DMS 273 treated with DMSO at 0.1 percent for 48 hours (cell line): ENCODE measurements at places on chromosomes 5 and 9.

DNA sequence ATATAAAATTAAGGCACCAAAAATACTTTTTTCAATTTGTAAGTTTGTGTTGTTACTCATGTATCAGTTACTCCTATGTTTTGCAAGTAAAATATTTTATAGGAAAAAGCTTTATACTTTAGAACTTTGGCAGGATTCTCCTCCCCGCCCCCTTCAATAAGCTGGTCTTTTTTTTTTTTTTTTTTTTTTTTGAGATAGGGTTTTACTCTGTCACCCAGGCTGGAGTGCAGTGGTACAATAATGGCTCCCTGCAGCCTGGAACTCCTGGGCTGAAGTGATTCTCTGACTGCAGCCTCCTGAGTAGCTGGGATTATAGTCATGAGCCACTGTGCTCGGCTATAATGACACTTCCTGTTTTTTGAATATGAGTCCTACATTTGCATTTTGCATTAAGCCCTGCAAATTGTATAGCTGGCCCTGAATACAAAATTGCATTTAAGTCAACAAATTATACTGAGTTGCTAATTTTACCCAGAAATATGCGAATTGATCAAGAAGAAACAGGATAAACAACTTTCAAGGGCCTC, 192.9 kb downstream of the PIK3R1 start:
- DNase-seq = no peak

GRCh38 chr9:132224645-132225044, 62.8 kb downstream of the NTNG2 start:
- no peak for DNase-seq

DNA sequence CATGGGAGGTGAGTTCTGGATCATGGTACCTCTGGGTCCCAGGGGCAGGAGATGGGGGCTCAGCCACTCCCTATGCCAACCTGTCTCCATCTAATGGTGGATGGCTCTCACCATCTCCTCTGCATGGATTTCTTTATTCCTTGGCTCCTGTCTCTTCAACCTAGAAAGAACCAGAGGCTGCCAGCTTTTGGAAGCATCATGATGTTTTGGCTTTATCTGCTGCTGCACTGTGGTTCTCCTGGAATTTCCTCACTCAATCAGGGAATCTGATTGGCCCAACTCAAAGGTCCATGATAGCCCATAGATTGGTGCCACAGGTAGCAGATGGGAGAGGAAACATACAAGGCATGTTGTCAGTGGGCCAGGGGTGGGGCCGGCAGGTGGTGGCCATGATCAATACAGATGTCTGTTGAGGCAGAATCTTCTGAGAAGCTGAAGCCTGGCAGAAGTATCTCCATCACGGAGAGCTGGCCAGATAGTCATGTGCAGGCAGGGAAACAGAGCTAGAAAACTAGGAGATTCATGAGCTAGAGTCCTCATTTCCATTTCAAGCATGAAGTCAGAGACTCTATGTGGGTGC, 158.2 kb downstream of the MACROH2A1 start:
- DNase-seq = no peak

DNA sequence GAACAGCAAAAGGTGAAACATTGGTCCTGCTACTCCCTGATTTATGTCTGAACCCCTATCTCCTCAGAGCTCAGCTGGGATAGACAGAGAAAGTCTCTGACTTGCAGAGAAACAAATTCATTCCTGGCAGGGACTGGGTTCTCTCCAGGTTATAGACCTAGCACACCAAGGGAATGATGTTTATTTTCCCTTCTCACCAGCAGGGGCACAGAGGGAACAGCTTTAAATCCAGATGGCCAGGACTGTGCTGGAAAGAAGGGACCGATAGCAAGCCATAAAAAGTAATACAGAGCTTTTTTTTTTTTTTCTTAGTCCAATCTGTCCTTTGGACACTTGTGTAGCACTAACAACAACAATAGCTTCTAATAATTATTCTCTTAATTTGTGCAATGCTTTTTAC, 141.1 kb upstream of the C9orf72 start:
- DNase-seq = peak; percentile 62

GRCh38 chr9:127279717-127280285, 15.2 kb downstream of the GARNL3 start:
- no peak for DNase-seq

DNA sequence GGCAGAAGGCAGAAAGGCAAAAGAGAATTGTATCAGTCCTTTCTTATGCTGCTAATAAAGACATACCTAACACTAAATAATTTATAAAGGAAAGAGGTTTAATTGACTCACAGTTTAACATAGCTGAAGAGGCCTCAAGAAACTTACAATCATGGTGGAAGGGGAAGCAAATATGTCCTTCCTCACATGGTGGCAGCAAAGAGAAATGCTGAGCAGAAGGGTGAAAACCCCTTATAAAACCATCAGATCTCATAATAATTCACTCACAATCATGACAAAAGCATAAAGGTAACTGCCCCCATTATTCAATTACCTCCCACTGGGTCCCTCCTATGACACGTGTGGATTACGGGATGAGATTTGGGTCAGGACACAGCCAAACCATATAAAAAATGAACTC, 312.5 kb upstream of the PTGER4 start:
- no peak for DNase-seq

- DNase-seq = no peak
Measured at GRCh38 chr5:124395287-124395686, 351.2 kb downstream of the ZNF608 start.

- no peak for DNase-seq
Measured at GRCh38 chr9:35569206-35569605, 35.9 kb upstream of the TESK1 start.

- DNase-seq = no peak
Measured at GRCh38 chr5:143879646-143880045, 67.7 kb downstream of the HMHB1 start.

GRCh38 chr5:9895302-9895645, 265.1 kb upstream of the TAS2R1 start:
- DNase-seq = peak; percentile 5

- no peak for DNase-seq
Measured at GRCh38 chr5:78929833-78930232, 55.3 kb downstream of the ARSB start.

DNA sequence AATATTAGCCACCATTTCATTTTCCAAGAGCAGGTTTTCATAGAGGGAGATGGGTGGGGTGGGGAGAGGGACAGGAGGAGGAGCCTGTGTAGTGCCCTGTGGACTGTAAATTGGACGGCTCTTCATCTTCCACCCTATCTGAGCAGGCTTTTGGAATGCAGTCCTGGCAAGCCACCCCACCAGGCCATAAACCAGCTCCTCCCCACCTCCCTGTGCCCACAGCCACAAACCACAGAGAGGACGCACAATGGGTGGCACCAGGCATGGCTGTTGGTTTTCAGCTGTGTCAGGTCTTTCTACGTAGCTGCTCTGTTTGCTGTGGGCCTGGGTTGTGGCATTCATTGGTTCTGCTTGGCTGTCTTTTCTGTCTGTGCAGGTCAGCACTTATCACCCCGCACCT, 58.0 kb downstream of the PLAC8L1 start:
- no peak for DNase-seq

DNA sequence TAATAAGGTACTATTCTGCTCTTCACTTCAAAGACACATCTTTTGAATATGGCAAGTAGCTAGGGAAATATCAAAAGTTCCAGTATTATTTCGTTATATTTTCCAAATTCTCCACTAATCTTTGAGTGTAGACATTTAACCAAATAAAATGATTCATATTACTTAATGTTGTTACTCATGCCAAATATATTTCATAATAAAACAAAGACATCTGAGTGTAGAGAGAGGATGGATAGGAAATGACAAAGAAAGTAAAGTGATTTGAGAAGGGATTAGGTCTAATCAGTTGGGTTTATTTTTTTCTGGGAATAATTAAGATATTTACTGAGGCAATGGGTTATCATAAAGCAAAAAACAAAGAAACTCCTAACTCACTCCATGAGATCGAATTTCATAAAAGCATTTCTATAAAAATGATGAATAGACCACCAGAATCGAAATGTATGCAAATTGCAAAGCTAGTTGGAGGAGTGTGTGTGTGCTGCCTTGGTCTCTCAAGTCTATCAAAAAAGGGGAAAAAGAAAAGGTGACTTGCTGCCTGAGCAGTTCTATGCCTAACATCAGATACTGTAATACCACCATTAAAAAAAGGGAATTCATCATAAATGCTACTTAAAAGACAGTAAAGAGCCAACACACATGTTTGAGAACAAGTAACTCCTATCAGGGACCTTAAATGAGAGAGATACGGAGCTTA, 255.5 kb downstream of the PDE4D start:
- no peak for DNase-seq

DNA sequence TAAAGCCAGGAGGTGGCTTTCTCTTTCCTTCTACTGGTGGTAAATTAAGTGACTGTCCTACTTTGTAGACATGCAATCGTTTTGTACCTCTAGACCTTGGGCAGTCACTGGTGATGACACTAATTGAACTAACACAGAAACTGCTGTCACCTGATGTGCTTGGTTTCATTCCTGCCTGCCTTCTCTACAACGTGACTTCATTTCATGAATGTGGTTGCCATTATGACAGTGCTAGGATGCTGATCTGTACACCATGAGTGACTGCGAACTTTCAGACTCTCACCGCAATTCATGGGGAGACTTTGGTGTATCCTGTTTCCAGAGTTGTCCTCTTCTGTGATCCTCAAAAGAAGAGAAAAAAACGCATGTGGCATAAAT, 47.5 kb downstream of the UBE2QL1 start:
- DNase-seq = no peak

- no peak for DNase-seq
Measured at GRCh38 chr9:71741926-71742648, 26.2 kb downstream of the CEMIP2 start.

DNA sequence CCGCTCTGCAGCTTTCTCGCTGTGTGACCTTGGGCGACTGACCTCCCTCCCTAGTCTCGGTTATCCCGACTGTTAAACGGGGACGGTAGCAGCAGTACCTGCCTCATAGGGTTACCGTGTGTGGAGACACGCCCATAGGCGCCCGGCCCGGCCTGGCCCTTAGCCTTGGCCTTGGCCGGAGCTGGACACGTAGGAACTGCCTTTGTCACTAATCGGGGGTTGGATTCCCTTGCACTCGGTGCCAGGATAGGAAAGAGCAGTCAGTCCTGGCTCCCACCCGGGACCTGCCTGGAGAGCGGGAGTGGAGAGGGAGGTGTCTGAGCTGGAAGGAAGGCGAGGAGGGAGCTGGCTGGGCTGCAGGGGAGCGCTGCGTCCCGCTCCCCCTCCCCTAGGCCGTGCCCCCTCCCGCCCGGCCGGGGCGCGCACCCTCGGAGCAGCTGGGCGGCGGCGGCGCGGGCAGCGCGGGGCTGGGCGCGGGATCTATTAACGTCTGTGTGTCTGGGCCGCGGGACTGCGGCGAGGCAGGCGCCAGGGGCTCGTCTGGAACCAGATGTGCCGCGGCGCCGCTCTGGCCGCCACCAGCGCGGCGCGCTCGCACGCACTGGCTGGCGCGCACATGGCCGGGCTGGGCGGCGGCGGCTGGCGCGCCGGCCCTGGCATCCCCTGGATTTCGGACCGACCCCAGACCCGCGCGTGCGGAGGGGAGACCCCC, 31.7 kb downstream of the PRRX2 start:
- no peak for DNase-seq

GRCh38 chr9:14303100-14303499, 10.8 kb downstream of the NFIB start:
- no peak for DNase-seq

DNA sequence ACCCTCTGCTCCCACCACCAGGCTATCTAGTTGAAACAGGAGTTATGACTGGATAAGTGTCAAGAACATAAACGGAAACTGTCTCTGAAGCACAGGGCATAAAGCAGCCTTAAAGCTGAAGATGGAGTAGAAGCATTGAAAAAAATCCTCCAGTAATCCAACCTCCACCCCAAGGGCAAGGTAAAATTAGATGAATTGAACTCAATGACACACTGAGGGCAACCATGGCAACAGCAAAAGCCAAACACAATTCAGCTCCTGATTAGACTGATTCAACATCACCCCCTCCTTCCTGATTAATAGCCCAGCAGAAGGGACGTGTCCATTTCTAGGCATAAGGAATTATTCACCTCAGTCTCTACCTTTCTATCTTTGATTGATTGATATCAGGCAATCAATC, 183.2 kb upstream of the MAP3K1 start:
- DNase-seq = no peak

- no peak for DNase-seq
Measured at GRCh38 chr5:12330381-12330780, 426.1 kb upstream of the CTNND2 start.

DNA sequence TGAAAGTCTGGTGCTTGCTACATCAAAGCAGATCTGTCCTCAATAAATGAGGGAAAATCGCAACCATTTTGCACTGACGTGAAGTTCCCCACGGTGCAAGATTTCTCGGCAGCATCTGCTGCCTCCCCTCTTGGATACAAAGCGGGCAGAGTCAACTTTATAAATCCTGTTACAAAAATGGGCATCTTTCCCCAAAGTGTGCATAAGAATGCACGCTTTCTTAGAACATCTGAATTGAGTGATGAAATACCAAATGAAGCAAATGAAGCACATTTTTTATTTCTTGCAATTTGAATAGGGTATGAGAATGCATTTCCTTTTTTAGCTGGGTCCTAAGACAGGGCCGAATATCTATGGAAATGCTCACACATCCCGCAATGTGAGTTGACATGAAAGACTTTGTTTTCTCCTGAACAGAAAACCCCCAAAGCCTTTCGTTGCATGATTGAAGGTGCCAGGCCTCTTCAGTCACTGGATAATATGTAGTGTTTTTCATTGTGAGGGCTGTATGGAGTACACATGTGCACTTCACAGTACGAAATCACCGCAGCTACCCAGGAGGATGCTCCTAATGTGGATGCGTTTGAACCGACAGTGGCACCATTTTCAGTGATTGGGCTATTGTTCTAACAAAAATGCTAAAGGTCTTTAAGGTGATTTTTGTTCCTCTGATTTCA, 19.6 kb upstream of the MAPKAP1 start:
- no peak for DNase-seq

DNA sequence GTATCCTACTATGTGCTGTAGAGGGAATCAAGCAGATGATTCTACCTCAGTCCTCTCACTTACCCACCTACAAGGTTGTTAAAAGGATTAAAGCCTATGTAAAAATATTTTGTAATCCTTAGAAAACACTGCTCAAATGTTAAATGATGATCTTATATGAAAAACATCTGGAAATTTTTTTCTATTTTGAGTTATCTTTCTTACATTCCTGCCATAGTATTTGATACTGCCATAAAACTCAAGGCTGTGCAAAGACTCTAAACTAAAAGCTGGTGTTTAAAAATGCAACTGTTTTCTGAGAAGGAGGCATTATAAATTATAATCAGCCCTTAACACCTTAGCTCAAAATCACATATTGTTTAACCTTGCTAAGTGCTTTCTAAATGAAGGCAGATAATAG, 474.2 kb downstream of the PRELID2 start:
- no peak for DNase-seq

- no peak for DNase-seq
Measured at GRCh38 chr9:69131682-69132081, 42.4 kb upstream of the TJP2 start.

GRCh38 chr9:133194597-133194996, 14.5 kb downstream of the OBP2B start:
- DNase-seq = no peak
